ENCODE measurements at places on chromosomes 12 and 14.

DNA sequence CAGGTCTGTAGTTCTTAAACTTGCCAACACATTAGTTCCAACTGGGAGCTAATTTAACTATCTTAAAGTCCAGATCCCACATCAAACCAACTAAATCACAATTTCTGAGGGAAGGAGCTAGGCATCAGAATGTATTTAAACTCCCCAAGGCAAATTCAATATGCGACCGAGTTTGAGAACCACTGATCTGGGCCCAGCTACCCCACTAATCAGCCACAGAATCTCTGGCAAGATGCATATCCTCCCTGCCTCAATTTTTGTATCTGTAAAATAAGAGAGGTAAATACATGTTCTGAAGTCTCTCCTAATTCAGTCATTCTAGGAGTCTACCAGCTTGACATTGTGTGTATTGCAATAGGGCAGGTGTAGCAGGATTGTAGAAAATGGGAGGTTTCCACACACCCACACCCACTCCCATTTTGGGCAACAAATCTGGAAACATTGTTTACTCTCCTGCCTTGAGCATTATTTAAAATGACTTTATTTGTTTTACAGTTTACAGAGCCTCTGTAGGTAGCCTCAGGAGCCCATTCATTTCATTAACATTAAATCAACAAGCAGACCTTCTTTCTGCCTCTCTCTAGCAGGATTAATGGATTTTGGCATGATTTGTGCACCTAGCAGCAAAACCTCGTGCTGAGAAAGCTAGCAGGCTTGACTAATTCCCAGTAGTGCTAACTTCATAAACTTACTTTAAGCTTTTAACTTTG, 15.6 kb downstream of the LGR5 start:
- DNase-seq, result no peak

DNA sequence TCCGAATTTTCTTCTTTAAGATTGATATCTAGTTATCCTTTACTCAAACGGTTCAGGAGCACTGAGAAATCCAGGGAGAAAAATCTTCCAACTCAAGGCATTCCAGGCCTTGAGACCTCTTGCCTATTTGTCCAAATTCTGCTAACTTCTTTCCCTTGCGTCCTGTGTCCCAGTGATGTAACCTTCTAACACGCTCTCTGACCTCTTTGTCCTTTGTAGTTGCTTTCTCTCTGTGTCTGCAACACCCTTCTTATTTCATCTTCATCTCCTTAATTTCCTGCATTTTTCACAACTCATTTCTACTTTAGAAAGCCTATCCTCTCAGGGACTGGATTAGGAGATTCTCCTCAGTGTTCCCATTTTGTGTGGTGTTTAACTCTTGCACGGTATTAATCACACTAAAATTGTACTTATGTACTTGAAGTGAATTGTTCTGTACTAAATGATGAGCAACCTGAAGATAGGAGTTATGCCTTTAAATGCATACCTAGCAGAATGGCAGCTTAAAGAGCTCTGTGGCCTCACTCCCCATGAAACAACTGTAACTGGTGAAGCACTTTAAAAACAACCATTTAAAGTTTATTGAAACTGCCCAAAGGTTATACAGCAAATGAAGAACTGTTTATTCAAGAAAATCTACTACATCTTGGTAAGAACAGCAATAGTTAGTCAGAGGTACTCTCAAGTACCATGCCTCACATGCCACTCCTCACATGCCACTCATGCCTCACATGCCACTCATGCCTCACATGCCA, 7.4 kb upstream of the SNAPC1 start:
- no peak for DNase-seq

DNA sequence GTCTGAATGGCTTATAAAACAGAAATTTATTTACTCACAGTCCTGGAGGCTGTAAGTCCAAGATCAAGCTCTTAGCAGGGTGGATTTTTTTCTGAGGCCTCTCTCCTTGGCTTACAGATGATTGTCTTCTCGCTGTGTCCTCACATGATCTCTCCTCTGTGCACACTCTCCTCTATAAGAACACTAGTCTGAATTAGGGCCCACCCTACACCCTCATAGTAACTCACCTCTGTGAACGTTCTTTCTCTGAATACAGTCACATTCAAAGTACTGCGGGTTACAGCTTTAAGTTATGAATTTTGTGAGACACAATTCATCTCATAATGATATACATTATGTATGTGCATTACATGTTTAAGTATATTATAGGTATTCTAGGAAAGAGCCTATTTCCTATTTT, 135.7 kb upstream of the ATXN7L3B start:
- DNase-seq, result no peak

DNA sequence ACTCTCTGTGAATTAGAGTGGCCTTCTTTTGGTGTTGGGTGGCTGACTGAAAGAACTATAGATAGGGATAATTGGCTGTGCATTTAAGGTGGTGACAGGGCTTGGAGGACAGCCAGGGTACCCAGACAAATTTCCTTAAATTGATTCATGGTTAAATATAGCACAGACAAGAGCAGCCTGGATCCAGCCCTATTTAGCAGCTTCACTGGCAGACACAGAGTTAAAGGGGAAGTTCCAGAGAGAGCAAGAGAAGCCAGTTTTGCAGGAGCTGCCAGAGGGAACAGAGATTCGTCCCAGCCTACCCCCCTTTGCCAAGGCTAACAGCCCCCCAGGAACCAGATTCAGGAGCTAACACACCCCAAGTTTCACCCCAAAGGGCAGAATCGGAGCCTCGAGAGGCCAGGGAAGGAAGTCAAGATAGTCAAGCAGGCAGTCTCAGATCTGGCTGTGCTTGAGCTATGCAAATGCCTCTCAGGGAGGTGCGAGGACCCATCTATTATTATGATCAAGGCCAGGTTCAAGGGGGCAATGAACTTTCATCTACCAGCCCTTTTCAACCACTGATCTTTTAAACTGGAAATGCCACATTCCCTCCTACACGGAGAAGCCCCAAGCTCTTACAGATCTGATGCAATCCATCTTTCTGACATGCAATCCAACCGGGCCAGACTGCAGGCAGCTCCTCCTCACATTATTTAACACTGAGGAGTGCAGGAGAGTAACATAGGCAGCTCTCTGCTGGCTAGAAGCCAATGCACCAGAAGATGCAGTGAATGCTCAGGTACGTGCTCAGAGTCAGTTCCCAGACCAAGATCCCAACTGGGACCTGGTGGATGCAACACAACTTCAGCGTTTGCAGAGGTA, 58.2 kb downstream of the DHRS2 start:
- DNase-seq, result peak; percentile 26

DNA sequence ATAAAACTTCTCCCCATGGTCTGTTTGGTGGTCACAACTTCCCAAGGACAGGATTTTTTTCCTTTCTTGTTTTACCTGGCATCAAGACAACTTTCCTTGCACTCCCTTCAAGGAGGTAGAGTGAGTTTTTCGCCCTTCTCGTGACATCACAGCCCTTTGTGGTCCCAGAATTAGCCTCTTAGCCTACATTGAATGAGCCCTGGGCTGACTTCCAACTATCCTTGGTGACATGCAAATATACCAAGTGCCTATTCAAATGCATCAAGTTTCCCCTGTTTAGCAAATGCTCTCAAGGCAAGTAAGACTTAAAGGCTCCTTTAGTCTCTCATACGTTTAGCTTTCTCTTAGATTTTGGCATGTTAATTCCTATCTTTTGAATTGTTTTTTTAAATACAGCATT, 36.6 kb downstream of the TC2N start:
- DNase-seq, result no peak

GRCh38 chr14:60532442-60532841, 23.5 kb downstream of the SIX6 start:
- DNase-seq, result no peak

DNA sequence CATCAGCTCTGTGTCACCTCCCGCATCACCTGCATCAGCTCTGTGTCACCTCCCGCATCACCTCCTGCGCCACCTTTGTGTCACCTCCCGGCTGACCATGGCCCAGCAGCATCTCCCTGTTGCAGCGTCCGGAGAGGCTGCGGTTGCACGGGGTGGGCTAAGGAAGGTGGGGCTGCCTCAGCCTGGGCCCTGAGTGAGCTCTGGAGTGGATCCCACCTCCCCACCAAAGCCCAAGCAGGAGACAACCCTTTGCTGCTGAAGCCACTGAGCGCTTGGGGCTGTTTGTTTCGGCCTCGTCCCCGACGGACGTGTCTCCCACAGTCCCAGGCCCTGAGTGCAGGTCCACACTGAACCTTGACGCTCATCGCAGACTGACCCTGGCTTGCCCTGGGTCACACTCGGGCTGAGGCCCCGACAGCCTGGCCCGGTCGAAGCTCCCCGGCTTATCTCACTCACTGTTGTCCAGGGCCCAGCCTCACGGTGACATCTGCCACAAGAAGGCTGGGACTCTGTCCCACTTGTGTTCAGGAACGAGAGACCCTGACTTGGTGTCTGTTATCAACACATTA, 12.2 kb downstream of the TMEM121 start:
- DNase-seq, result no peak

DNA sequence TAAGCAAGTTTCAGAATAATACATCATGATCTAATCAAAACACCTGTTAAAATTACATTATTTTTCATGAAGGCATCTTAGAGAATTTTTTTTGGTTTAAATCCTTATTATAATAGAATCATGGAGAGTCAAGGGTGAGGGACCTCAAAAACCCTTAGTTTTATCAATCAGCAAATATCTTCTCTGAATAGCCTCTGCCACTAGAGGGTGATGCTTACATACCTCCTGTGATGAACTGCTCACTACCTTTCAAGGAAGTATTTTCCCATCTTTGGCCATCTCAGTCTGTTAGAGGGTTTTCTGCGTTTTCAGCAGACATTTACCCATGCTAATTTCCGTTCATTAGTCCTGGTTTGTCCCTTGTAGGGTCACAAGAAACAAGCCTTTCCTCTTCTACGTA, 200.2 kb downstream of the TRHDE start:
- DNase-seq, result no peak

GRCh38 chr12:80778005-80778541, 61.4 kb downstream of the MYF5 start:
- peak; percentile 37 for DNase-seq

DNA sequence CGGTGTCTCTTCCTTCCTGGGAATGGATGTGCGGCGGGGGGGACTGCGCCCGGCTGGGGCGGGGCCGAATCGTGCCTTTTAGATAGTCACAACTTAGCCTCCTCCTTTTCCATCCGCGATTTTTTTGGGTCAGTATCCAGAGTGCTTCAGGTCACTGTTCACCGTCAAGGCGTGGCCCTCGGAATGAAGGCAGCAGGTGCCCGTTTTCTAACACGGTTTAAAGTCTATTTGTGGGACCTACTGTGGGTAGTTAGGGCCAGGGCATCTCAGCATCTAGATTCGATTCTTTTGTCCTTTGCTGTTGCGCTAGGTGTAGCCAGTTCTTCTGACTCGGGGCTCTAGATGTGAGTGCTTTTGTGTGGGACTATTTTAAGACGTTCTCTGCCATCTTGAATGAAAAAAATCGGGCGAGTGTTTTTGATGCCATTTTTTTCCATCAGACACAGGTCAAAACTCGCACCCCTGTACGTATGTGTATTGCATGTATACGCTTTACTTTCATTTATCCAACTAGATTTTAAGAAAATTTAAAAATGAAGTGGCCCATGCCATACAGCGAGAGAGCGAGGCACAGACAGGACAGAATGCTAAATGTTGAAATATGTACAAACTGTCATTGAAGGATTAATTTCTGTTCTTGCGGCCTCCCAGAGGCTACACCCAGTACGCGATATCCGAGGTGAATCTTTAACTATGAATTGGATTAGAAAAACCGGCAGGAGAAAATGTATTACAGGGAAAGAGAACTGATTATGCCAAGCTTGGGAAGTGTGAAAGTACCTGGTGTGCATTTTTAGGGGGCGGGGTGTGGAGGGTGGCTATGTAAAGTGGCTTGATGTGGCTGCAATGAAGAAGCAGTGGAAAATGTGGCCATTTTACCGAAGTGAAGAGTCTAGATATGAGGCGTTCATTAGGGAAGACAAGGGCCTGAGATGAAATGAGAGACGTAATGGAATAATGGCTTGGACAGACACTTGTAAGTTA, 835 bp downstream of the VEZT start:
- peak; percentile 38 for DNase-seq

DNA sequence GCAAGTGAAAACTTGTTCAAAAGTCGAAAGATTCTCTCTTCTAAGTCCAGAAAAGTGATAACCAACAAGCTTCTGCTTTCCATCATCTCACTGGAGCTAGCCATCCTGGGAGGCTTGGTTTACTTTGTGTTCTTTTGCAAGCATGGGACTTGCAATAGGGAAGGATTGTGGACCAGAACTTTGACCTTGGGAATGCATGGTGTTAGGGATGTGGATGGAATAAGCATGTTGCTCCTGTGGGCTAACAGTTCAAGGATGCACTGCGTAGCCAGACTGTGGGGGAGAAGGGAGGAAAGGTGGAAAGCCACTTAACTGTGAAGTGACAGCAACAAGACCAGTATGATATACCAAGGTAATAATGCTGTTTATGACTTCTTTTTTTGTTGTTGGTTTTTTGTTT, 28.6 kb downstream of the SOAT2 start:
- no peak for DNase-seq

DNA sequence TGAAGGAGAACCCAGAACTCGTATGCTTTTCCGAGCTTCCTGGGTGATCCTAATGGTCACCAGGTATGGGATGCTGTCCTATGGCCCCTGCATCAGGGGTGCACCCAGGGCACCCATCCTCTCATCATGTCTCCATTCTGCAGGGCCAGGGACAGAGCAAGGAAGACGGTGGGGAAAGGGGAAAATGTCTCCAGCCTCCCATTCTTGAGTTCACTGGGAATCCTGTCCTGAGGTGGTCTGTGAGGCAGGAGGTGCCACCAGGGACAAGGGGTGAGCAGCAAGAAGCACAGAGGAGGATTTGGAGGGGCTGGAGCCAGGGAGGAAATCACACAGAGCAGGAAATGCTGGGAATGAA, 14.9 kb upstream of the SLC6A12 start:
- no peak for DNase-seq

GRCh38 chr14:30193845-30194501, 266.3 kb upstream of the PRKD1 start:
- no peak for DNase-seq

DNA sequence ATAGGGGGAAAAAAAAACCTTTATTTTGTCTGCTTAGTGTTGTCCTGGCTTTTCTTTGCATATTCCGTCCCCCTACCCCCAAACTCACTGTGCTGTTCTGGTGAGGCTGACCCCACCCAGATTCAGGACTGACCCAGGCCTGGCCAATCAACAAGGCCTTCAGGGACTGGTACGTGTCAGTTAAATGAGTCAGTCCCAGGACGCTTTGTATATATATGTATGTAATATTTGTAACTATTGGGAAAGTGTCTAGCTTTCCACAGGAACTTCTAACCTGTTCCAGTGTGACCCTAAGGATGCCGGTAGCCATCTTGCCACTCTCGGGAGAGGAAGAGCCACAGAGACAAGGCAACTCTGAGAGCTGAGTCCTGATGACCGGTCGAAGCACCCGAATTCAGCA, 107.4 kb downstream of the VCPKMT start:
- no peak for DNase-seq

DNA sequence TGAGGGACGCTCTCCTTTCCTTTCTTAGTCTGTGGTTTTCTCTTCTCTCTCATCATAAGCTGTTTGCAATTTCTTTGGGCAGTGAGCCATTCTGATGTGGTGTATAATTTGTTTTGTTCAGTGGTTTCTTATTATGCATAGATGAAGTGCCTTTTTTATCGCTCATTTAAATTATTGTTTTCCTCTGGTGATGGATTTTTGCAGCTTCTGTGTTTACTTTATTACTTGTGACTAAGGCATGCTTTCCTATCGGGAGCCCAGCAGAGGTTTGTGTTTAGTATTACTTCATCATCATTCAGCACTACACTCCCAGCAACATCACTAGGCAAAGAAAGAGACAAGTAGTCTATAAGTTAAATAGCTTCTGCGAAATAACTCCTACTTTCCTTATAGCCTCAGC, 586.6 kb upstream of the NOVA1 start:
- DNase-seq, result no peak
